Fibroblast of mammary gland (primary cell): ENCODE measurements at places on chromosomes 6 and 20.

DNA sequence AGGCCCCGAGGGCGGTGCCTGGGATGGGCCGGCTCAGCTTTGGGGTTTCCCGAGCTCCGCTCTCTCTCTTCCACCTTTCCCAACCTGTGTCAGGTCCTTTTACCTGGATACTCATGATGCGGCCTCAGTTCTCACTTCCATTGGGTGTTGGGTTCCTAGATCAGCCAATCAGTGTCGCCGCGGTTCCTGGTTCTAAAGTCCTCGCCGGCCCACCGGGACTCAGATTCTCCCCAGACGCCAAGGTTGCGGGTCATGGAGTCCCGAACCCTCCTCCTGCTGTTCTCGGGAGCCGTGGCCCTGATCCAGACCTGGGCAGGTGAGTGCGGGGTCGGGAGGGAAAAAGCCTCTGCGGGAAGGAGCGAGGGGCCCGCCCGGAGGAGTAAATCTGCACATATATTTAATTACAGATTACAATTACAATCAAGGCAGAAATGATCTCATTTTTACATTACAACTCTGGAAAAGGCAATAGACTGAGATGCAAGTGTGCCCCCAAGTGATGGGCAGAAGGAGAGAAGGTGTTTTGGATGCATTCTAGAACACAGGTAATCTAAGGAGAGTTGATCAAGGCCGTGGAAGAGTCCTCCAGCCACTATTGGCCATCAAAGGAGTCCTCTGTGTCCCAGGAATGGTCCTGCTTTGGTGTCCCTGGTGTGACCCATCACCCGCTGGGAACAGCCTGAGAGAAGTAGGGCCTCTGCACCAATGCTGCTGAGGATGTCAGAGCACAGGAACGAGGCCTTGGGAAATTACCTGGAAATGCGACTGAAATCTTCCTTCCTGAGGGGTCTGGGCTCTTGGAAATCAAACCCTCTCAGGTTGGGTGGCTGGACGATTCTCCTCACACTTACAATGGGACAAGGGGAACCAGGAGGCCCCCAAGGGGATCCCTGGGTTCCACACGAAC, 34.7 kb upstream of the MICB start:
- peak; percentile 57 for DNase-seq

- DNase-seq, result no peak
Measured at GRCh38 chr6:133198725-133199124, 42.4 kb upstream of the EYA4 start.

DNA sequence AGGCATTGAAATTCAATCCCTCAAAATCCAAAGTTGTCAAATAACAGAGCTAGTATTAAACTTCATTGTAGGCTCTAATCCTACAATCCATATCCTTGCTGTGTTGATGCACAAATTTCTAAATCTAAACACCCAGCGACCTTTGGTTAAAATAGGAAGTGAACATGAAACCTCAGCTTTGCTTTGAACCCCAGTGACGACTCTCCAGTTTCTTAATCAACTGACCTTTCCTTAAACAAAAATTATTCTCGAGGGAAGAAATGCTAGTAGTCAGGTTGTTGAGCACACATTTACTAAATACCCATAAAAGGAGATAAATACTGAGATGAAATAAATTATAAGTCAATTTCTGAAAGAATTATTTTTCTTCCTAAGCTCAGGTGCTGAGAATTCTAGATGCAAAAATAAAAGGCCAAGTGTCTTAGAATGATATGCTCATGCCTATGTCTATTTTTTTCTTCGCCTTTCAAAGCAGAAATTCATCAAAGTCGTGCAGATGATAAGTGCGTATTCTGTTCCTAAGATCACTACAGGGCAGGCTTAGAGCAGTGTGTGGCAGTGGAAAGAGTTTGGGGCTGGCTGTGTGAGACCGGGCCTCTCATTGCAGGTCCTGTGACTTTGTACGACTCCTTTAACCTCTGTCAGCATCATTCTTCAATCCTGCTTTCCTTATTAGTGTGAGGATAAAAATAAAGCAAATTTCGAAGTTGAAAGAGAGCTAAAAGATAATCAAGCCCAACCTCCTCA, 208.7 kb downstream of the PRL start:
- DNase-seq, result no peak

- no peak for DNase-seq
Measured at GRCh38 chr20:37657924-37658804, 35.7 kb upstream of the CTNNBL1 start.

DNA sequence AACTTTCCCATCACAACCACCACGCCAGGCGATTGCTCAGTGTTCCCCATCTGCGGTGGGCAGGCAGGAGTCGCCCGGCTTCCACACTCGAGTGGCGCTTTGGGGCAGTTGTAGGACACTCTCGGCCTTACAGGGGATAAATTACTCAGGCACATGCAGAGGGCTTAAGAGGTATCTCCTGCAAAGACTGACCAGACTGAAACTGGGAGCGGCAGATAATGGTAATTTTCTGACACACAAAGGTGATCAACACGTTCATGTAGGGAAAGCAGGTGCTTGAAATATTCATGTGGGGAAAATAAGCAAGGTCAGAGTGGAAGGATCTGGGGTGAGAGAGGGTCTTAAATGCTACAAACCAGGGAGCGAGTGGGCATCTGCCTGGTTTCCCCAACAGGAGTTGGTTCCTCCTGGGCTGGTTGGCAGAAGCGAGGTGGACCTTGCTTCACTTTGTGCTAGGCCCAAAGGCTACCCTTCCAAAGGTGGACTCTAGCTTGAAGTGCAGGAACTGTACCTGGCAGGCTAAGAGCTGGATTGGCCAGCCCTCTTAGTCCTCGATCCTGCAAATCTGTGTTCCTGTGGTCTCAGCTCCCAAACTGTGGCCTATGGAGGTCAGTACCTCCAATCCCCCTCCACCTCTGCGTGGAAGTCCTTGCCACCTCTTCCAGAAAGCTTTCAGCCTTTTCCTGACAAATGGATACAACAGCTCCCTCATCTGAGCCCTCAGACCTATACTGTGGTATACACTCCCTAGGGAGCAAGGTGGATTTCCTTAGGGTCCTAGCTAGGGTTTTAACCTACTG, 16.7 kb downstream of the PLAGL2 start:
- peak; percentile 19 for DNase-seq

GRCh38 chr6:145756170-145756662, 20.9 kb upstream of the EPM2A start:
- DNase-seq, result peak; percentile 95

DNA sequence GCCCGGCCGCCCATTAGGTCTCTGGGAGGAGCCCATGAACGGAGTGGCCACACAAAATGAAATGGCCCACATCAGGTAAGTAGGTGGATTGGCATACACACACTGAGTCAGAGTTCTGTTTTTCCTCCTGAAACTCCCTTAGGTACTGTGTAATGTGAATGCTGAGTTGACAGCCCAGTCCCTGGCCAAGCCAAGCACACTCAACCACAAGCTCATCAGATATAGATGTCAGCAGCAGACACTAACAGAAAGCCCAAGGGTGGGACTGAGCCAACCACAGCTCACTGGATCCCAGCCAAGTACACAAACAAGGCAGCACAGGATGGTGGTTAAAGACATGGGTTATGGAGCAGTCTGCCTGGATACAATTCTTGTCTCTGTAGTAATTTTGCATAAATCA, 403.4 kb downstream of the GJA1 start:
- peak; percentile 86 for DNase-seq
